NCI-H146 (cell line): ENCODE measurements at places on chromosomes 5 and 9.

GRCh38 chr5:113203916-113204315, 227.3 kb downstream of the DCP2 start:
- no peak for DNase-seq

GRCh38 chr9:104927216-104927911, 591 bp downstream of the ABCA1 start:
- DNase-seq, result no peak

- no peak for DNase-seq
These were observed 156.9 kb upstream of the FST start for GRCh38 chr5:53323511-53323910.

DNA sequence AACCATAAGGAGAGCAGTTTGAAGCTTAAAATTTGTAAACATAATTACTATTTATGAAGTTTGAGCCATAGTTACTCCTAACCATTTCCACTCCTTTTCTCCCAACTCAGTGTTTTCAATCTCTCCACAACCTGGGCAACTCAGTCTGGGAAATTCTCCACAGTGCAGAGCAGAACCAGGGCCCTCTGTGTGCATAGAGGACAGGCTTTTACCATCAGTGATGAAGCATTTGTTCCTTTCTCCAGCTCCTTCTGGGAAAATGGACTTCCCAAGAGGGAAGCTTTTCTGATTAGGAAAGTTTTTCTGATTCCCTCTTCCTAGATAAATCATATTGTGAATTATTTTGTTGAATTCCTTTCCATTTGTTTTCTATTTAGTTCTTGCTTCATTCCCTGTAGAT, 132.3 kb upstream of the MPDZ start:
- DNase-seq, result no peak

GRCh38 chr9:114216081-114216480, 60.7 kb downstream of the COL27A1 start:
- no peak for DNase-seq

GRCh38 chr5:54362434-54362833, 52.1 kb upstream of the ARL15 start:
- DNase-seq, result no peak

- no peak for DNase-seq
These were observed 47.0 kb downstream of the TJP2 start for GRCh38 chr9:69221036-69221435.

- peak; percentile 3 for DNase-seq
These were observed 18.7 kb upstream of the RNF130 start for GRCh38 chr5:180090098-180090768.

DNA sequence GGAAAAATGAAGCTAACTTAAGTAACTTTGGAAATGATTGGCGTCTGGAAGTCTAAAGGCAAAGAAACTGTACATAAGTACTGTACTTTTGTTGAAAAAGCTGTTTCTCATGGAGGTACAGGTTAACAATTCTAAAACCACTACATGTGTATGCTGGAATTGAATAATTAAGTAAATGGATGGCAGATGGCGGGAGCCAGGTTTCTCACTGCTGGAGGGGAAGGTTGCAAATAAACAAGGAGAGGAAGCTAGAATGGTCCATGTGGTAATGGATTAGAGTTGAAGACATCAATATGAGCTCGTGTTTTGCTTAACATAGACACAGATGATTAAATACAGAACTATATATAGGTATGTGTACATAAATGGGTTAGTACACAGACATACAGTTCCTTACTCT, 43.2 kb upstream of the ASTN2 start:
- no peak for DNase-seq

- DNase-seq, result no peak
These were observed 488.6 kb downstream of the CSNK1G3 start for GRCh38 chr5:124000538-124000937.

DNA sequence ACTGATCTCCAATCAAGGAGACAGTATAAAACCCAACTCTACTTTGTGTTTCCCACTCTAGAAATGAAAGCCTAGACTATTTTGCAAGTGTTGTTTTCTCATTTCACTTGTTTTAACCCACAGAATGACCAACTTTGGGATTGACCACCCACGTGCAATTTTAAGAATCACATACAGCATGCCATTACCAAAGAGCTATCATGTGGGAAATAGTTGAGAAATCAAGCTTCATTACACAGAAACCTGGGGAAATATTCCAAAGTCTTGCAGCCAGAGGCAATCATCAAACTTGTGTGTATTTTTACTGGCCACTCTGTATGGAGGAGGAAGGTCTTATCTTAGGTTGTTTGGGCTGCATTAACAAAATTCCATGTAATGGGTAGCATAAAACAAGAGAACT, 451.4 kb upstream of the DAB2 start:
- no peak for DNase-seq

DNA sequence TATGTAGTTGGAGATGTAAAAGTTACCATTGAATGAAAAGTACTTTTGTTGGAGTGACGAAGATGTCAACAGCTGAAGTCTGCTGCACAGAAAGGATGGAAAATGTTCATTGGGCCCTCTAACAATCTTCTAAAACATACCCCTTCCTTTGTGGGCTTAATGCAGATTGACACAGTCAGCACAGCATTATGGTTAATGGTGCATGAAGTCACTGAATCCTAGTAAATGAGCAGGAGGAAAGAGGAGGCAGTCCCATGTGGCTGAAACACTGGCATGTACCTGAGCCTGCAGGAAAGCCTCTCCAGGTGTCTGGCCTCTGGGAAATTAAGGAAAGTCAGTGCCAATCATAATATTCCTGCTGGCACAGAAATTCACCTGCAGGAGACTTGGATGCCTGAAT, 153.8 kb downstream of the ARL15 start:
- DNase-seq, result peak; percentile 50

- DNase-seq, result no peak
These were observed 43.3 kb downstream of the PRDM6 start for GRCh38 chr5:123132316-123132715.

GRCh38 chr5:144276034-144276822, 105.6 kb downstream of the KCTD16 start:
- DNase-seq, result no peak

DNA sequence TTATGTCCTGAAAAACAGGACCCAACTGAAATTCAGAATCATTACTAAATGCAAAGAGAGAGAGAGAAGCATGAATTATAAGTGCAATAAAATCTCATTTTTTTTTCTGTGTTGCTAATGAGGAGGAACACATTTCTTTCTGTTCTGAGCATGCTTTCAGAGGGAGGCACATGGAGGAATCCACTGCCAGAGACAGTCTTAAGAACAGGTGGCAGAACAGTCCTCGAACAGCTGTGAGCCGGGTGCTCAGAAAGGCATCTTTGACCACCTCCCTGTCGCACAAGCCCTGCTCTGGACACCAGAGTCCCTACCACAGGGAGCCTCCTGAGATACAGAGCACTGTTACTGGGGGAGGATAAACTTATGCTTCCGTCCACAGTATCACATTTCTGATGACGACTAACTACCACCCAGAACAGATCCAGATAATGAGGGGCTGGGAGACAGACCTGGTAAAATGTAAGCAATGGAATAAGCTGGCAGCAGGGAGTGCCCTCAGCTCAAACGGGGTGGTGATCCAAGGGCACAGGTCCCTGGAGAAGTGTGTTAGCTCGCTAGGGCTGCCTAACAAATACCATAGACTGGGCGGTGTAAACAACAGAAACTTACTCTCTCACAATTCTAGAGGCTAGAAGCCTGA, 134.0 kb downstream of the SLC1A3 start:
- no peak for DNase-seq

- no peak for DNase-seq
These were observed 63.9 kb upstream of the SPRY4 start for GRCh38 chr5:142388696-142389095.

DNA sequence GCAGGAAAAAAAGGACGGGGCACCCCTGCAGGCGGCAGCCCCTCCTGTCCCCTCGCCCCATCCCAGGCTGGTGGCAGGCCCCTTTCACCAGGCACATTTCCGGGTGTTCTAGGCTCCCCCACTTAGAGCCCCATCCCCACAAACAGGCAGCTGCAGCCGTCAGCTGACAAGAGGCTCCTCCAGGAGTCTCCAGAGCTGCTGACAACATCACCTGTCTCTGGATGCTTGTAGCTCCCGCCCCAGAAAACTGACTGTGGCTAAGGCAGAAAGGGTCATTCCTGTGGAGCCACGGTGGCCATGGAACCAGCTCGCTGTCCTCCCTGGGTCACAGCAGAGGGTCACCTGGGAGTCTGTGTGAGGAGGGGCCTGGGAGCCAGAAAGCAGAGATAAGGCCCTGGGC, 50.9 kb downstream of the HMCN2 start:
- no peak for DNase-seq

GRCh38 chr5:174273325-174273724, 227.8 kb downstream of the NSG2 start:
- no peak for DNase-seq

DNA sequence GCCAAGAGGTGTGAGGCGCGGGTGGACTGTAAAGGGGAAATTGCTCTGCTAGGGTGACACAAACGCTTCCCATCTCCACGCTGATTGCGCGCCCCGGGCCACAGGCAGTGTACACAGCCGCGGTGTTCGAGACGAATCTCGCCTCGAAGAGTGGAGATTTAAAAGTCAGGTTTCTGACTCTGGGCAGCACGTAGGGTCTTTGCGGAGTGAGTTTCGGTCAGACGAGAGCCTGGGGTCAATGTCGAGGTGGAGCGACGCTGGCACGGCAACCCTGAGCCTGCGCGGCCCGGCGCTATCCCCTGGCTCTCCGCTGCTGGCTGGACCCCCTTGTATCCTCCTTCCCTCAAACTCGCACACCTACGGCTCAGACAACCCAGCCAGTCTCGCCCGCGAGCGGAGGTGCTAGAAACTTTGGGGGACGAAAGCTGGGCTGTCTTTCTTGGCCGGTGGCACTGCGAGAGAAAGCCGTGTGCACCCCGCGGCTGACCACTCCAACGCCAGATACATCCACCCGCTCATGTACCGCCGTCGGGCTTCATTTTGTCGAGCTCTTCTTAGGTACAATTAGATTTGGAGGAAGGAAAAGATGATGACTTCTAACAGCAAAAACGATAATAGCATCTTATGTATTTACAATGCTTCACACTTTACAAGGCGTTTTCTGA, 5.4 kb upstream of the FOXB2 start:
- DNase-seq, result no peak

- peak; percentile 90 for DNase-seq
These were observed 118.4 kb upstream of the PRSS3 start for GRCh38 chr9:33676746-33677505.

DNA sequence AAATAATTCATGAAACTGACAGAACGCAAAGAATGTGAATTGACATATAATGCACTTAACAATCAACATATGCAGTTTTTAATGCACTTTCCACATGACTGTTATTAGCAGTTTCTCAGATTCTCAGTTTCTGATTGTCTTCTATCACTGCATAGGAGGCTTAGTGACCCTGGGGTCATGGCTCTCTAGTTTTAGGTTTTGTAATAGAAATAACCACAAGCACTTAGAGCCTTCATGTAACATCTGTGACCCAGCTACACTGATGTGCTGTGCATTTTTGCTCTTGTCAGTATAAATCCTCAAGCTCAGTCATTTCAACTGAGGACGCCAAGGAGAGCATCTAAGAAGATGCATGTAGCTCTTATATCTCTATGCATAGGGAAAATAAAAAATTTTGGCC, 163.1 kb upstream of the IZUMO3 start:
- DNase-seq, result no peak
